ENCODE measurements at places on chromosomes 5 and 9.

DNA sequence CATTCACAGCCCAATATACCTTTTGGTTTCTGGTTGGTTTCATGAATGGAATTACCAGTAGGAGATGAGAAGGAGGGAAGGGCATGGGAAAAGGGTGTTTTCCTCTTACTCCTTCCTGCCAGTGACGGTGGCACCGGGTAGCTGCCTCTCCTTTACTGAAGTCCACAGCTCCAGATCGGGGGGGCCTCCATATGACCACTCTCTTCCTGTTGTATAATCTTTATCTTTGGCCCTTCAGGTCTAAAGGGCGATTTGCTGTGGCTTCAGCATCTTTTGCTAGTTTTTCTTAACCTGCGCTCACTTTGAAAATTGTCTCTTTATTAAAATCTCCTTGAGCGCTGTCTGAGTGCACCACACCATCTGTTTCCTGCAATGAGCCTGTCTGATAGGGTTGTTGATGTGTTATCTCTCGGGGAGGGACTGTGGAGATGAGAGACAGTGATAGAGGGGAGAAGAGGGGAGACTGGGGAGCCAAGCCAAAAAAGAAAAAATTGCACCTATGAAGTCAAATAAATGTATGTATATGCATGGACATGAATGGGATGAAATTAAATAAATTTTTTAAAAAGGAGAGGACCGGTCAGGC is 449.3 kb upstream of the KLF4 start:
- DNase-seq: no peak

DNA sequence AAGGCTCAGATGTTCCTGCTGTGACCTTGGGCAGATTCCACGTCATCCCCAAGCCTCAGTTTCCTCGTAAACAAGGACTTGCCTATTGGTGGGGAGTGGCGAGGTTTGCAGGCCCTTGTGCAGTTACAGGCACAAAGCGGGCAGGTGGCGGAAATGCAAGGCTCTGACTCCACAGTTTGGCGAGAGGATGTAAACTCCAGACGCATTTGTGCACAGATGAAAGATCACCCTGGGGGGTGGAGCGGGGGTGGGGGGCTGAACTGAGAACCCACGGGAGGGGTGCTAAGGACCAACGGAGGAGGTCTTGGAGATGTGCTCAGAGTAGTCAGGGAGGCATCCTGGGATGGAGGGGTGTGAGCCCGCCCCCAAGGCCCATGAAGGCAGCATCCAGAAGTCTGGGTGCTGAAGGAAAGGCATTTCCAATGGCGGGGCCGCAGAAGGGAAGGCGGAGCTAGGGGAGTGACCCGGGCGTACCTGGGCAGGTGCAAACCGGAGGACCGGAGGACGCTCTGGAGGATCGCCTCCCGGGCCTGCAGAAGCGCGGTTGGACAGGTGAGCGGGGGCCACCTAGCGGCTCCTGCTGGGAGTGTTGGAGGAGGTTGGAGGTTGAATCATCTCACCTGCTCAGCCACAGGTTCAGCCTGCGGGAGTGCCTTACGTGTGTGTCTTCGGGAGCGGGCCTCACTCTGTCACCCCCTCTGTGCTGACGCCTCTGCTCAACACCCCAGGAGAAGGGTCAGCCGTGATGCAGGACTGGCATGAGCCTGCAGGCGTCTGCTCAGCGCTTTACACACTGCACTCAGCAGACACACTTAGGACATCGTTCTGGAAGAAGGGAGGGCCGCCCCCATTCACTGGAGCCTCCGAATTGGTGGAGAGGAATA is 1.9 kb upstream of the FIBCD1 start:
- peak; percentile 32 for DNase-seq

- no peak for DNase-seq
Observed at GRCh38 chr5:74365723-74366122, 274.8 kb downstream of the ENC1 start.

DNA sequence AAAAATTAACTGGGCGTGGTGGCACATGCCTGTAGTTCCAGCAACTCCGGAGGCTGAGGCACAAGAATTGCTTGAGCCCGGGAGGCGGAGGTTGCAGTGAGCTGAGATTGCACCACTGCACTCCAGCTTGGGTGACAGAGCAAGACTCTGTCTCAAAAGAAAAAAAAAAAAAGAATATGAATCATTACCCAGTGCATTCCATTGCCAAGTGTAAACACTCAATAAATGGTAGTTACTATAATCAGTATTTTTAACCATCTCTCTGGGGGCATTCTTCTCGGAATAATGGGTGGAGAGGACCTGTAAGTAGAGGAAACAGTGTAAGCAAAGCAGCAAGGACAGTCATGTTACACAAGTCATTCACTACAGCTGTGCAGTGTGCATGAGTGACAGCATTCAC is 13.8 kb upstream of the RANBP17 start:
- no peak for DNase-seq

- DNase-seq: no peak
Observed at GRCh38 chr9:20358207-20358606, 264.1 kb downstream of the MLLT3 start.

- DNase-seq: no peak
Observed at GRCh38 chr9:19192202-19193028, 38.1 kb upstream of the DENND4C start.

DNA sequence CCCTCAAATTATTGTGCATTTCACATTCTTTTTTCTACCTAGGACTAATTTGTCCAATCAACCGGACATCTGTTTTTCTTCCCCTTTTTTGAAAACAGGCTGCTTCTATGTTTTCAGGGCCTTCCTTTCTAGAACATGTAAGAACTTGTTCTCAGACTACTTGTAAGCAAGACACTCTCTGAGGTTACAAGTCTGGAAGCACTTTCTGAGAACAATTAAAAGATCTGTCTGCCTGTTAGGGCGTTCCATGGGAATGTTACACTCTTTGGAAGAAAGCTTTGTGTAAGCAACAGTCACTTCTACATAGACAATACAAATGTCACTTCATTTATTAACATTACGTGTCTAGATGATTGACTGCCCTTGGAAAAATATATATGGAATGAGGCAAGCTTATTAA is 50.9 kb upstream of the HSPB3 start:
- no peak for DNase-seq

- no peak for DNase-seq
Observed at GRCh38 chr5:178490935-178491652, 99.1 kb downstream of the COL23A1 start.

GRCh38 chr9:125701351-125701750 is 5.7 kb downstream of the MAPKAP1 start:
- no peak for DNase-seq

DNA sequence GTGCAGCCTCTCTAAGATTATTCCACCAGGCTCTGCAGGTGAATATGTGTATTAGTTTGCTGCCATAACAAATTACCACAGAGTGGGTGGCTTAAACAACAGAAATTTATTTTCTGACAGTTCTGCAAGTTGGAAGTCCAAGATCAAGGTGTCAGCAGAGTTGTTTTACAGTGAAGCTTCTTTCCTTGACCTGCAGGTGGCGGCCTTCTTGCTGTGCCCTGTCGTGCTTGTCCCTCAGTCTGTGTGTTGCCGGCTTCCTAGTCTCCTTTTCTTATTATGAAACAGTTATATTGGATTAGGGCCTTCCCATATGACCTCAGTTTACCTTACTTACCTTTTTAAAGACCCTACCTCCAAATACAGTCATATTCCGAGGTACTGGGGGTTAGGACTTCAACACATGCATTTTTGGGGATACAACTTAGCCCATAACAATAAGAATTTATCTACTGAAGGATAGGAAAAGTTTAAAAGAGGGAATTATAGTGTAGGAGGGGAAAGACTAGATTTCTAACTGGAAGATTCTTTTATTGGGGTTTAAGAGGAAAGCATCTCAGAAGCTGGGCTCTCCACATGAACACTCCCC is 97.4 kb downstream of the OSTF1 start:
- DNase-seq: peak; percentile 21

- DNase-seq: no peak
Observed at GRCh38 chr9:99773468-99774138, 48.1 kb upstream of the NR4A3 start.

DNA sequence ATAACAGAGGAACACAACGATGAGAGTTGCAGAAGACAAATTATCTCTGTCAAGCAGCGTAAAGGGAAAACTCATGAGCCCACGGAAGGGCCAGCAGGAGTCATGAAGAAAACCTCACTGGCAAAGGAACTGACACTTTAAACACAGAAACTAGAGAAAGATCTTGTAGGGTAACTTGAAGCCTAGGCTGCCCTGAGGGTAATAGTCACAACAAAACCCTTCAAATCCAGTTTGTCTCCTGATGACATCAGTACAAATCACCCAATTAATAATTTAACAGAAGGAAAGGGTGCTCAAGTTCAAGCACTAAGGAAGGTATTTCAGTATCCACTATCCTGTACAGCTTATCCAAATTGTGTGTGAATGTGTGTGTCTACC is 549.1 kb downstream of the MTRR start:
- DNase-seq: no peak

- DNase-seq: no peak
Observed at GRCh38 chr5:119071561-119071995, 691 bp downstream of the DMXL1 start.

- no peak for DNase-seq
Observed at GRCh38 chr5:157266286-157267007, 524 bp downstream of the CYFIP2 start.

DNA sequence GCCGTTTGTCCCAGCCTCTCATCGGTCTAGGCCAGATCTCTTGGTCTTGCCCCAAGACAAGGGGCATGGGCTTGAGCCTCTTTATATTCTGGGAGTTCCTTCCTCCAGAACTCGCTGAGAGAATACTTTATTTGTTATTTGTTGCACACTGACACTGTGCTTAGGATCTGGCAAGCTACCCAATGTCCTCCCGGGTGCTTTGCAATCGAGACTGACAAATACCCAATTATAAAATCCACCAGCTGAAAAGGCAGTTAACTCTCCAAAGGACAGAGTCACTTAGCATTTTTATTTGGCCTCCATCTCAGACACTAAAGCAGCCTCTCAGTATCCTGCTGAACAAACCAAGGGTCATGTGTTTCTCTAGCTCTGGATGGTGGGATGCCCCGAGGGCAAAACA is 500.2 kb upstream of the DAP start:
- no peak for DNase-seq

- no peak for DNase-seq
Observed at GRCh38 chr9:134892820-134893420, 12.3 kb downstream of the FCN2 start.

- no peak for DNase-seq
Observed at GRCh38 chr9:105873801-105874200, 179.5 kb downstream of the TMEM38B start.

GRCh38 chr5:17785774-17786173 is 151.5 kb downstream of the TAF11L14 start:
- DNase-seq: no peak

DNA sequence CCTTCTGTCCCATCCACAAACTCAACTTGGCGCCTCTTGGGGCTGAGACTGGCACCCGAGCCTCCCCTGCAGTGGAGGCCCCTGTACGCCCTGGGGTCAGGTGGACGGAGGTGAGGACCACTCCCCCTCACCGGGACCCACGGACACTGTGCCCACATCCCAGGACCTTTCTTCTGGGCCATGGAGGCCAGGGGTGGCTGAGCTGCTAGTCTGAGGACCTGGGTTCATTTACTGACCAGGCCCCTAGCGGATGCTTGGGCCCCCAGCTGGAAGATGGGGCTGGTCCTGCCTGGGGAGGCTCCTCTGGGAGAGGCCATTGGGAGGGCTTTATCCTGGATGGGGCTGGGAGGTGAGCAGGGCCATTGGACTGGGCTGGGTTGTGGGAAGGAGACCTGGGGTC is 16.9 kb upstream of the SLC6A19 start:
- no peak for DNase-seq

- no peak for DNase-seq
Observed at GRCh38 chr5:28369418-28369817, 1331.0 kb upstream of the CDH9 start.

- no peak for DNase-seq
Observed at GRCh38 chr5:10324518-10325370, 17.0 kb upstream of the CMBL start.

DNA sequence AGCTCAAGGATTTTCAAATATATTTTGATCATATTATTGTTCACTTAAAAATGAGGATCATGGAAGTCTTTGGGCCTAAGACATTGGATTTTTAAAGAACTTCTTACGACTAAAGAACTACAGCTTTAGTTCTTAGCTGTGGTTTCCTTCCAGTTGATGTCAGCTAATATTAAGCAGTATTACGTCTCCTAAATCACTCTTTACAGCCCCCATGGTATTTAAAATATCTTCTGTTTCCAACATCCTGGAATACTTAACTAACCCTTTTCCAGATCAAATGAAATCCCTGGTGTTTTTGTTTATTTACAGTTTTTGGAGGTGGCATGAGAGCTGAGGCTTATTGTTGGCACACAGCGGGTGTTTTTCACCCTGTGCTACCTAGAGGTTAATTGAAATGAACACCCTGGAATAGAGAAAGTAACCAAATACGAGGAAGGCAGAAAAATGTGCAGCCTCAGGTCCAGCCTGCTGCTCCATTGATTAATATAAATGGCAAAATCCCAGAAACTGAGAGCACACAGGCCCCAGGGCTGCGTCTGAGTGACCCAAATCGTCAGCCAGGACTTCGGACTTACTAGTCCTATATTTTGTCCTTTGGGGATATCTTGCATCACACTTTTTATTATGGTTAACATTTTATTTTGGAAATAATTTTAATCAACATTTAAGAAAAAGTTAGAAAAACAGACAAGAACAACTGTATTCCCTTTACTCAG is 52.3 kb upstream of the ICE1 start:
- no peak for DNase-seq

DNA sequence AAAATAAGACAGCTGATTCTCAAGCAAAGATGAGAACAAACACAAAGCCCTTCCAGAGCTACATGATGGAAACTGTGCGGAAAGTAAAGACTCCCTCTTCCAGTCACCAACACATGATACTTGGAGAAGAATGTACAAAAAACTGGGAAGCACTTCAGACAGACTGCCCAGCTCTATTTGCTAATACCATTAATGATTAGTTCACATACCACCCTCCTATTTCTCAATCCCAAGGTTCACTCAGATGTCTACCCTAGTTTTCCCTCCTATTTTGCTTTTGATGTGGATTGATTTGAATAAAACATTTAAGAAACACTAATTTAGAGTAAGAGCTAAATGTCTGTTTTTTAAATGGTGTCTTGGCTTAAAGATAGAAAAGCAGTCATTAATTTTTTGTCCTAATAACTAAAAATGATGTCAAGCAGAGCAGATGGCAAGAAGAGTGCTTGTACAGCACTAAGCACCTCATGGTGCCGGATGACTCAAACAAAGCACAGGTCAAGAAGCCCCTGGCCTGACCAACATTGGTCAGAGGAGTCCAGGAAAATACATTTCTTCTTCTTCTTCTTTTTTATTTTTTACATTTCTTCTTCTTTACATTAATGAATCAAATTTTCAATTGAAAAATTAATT is 639.4 kb downstream of the PDE4D start:
- DNase-seq: no peak

DNA sequence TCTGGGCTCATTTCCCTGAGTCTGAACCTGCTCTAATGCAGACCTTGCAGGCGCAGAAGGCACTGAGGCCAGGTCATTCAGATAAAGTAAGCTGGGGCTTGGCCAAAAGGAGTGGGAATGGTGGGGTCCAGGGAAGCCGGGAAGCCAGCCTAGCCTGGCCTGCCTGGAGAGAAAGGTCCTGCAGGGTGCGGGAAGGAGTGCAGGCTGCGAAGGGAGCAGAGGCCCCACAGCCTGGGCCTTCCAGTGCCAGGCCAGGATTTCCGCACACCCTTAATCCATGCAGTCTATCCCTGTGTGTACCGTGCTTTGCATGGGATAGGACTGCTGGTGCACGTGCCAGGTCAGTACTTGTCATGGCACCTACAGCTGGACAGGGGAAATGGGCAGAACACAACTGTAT is 3.6 kb upstream of the STING1 start:
- DNase-seq: no peak

GRCh38 chr5:138274189-138274853 is at the start of gene GFRA3:
Gene GFRA3 (minus strand): TSS chr5:138274621. CDS start chr5:138274424, 197 bp downstream.
- DNase-seq: no peak
